Activated naive CD8-positive, alpha-beta T cell treated with anti-CD3 and anti-CD28 coated beads, Interleukin-2, amount 50 U/mL, for 24 hours (primary cell): ENCODE measurements at places on chromosomes 12 and 14.

GRCh38 chr12:61272441-61272840 lies 987.8 kb upstream of the USP15 start:
- no peak for DNase-seq

DNA sequence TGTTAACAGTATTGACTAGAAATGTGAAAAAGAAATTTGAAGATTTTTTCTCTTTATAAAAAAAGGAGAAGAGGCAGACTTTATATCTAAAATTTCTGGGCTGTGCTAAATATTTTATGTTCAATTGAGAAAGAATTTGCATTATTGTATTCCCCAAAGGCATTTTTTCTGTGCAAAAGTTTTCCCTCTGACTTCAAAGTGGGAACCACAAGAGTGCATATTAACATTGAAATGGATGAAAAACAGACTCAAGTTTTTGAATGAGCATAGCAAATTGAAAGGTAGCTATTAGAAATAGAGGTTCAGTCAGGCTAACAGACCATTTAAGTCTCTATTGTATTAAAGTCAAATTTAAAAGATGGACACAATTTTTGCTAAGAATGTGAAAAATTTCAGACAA lies 95.2 kb downstream of the RASSF9 start:
- DNase-seq = no peak

DNA sequence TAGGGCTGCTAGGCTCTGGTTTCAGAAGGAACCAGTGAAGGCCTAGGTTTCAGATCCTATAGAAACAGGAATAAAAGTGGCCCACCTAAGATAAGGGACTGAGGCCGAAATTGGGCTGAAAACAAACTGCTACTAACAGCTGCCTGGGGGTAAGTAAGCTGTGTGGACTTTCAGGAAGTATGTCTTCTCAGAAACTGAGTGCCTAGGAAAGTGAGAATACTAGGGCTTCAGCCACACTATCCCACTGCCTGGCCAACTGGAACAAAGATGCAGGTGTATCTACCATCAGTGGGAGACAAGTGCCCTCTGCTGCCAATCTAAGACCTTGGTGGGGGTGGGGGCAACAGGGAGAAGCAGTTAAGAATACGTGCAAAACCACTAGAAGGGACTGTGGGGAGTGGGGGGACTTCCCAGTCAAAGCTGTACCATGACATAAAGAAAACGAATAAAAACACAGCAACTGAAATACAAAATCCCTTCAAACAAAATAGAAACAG lies 82.5 kb downstream of the MED13L start:
- peak; percentile 65 for DNase-seq

DNA sequence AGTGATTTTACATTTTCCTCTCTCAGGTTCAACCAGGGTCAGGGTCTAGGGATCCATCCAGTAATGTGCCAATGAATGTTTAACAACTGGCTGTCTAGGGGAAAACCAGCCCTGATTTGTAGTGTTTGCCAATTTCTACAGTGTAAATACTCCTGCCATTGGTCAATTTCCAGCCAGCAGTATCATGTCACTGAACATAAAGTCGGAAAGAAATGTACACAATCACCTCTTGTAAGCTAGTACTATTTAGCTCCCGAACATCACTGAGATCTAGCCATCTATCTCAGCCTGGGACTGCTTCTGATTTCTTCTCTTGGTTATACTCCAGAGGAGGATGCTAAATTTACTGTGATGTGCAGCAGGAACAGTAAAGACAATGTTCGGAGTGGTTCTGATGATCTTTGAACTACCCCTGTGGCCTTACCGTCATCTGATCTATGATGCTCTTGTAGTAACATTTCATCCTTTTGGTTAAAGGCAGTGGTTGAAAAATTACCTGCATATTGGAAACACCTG lies 36.7 kb upstream of the EGLN3 start:
- no peak for DNase-seq

DNA sequence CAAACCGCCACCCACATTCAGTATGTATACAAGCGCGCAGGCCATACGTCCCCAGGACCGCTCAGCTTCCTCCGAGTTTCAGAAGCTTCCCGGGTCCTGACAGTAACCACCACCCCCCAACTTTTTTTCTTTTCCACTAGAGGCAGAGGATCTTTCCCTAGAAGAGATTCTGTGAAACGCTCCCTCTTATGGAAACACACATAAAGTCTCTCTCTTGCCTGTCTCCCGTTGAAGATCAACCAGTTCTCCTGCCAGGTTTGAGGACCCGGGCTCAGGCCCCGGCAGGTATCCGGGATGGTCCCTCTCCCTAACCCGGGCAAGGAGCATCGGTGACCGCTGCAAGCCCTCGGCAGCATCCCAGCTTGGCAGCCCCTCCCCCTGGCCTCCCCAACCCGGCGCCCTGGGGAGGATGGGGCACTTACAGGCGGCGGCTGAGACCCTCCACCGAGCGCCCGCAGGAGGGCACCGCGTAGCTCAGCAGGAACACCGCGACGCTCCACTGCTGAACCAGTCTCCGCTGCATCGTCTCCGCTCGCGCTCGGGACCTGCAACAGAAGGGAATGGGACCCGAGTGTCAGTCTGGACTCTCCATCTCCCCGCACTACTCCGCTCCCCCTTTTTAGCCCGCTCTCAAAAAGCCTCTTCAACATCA lies 3.4 kb downstream of the PTHLH start:
- DNase-seq = peak; percentile 8

GRCh38 chr12:10111451-10111850 lies 12.7 kb upstream of the CLEC1A start:
- no peak for DNase-seq

GRCh38 chr12:18753481-18754123 lies 15.7 kb downstream of the CAPZA3 start:
- no peak for DNase-seq

GRCh38 chr12:101230547-101230946 lies 20.5 kb upstream of the SLC5A8 start:
- no peak for DNase-seq

GRCh38 chr14:104680806-104681688 lies 8.4 kb upstream of the INF2 start:
- DNase-seq = no peak

DNA sequence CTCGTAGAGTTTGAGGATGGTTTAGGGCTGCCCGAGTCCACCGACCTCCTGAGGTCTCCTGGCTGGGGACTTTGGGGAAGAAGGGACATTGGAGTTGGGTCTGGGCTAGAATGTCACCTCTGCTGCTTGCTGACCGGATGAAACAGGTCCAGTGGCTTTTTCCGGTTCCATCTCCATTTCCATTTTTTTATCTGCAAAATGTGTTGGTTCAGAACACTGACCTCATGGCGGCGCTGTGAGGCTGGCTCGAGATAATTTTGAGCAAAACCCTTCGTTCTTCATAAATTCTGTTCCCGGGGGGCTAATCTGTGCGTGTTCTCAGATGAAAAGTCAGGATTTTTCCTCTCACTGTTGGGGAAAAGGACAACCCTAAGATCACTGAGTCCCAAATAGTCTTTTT lies 11.7 kb upstream of the MYL2 start:
- DNase-seq = no peak

- no peak for DNase-seq
These were observed 236.3 kb downstream of the SLC25A21 start for GRCh38 chr14:36935976-36936678.

DNA sequence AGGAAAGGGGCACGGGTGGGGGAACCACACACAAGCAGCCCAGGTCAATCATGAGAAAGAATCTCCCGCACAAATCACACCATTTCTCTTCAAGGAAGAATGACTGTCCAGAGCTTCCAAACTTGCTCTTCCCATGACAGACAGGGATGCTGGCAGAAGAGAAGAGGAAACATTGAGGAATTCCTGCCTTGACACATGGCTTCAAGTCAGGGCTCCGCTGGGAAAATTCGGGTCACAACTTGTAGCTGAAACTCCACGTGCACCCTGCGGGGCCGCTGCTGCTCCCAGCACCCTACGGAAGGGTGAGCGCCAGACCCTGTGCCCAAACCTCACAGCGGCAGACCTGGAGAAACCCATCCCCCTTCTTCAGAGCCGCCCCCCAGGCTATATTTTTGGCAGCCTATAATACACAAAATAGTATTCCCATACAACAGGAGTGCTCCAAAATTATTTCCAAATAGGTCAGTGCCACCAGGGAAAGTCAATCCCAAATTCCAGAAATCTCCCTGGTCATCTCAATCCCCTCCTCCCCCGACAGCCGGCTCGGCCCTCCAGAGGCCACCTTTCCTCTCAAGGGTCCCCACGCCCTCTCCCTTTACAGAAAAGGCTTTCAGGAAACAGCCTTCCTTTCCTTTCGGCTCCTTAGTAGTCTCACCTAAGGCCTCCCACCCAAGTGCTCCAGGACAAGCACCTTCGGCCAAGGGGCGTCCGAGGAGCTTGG lies 1.3 kb downstream of the TMEM132D start:
- no peak for DNase-seq

DNA sequence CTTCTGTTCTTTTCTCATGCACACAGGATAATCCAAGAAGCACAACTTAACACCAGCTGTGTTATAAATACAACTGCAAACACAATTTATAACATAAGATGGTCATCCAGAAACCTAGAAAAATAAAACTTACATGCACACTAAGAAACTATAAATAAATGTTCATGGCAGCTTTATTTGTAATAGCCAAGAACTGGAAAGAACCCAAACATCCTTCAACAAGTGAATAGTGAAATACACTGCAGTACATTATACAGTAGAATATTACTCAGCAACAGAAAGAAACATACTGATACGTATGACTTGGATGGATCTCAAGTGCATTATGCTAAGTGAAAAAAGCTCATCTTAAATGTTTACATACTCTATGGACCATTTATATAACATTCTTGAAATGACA lies 132.7 kb downstream of the SPTSSA start:
- DNase-seq = no peak

DNA sequence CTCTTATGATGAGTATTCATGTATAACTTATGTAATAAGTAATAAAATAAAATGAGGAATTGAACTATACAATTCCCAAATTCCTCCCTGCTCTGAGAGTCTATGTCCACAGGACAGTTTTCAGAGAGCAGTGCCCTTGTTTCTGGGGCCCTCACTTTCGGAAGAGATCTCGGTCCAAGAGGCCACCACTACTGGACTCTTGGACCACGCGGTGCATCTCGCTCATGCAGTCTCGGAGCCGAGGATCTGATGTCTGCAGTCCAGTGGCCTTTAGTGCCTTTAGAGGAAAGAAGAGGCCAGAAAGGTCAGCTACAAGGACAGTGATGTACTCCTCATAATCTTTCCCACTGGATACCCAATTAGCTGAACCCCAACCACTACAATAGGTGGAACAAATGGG lies 8.3 kb downstream of the GLS2 start:
- DNase-seq = no peak

DNA sequence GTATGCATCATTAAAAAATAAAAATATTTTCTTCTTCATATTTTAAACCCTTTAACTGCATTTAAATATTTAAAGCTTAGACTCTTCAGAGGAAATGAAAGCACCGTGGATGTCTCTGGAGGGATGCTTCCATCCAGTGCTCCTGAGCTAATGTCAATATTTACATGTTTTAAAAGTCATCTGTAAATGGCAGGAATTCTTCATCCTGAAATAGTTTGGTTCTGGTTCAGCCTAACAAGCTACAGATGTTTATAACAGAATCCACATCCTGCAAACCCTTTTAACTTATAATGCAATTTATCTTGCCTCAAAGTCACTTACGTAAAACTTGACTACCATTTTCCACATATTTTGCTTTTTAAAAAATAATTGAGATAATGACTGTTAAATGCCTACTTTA lies 1207.3 kb downstream of the SLC16A7 start:
- DNase-seq = no peak

GRCh38 chr14:80570930-80571298 lies 359.6 kb upstream of the DIO2 start:
- DNase-seq = no peak

GRCh38 chr14:81765651-81766275 lies 232.1 kb upstream of the SEL1L start:
- no peak for DNase-seq

DNA sequence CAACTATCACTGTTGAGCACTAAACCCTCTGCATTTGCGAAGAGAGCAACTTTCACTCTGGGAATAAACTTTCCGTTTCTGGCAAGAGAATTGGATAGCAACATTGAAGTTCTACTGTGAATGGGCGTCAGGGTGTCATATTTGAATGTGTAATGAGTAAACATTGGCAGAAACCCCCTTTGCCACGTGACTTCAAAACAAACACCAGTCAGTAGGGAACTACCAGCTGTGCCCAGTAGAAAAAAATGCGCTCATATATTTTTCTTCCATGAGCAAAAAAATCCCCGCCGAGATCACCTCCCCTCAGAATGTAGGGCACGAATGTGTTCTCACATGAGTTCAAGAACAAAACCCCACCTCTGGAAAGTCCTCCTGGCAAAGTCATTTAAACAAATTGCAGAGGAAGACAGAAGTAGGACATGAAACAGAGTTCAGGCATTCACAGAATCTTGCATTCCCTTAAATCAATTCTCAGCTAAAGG lies 80.6 kb downstream of the BTG1 start:
- peak; percentile 44 for DNase-seq

GRCh38 chr12:6288235-6288634 lies 22.2 kb upstream of the PLEKHG6 start:
- DNase-seq = no peak

DNA sequence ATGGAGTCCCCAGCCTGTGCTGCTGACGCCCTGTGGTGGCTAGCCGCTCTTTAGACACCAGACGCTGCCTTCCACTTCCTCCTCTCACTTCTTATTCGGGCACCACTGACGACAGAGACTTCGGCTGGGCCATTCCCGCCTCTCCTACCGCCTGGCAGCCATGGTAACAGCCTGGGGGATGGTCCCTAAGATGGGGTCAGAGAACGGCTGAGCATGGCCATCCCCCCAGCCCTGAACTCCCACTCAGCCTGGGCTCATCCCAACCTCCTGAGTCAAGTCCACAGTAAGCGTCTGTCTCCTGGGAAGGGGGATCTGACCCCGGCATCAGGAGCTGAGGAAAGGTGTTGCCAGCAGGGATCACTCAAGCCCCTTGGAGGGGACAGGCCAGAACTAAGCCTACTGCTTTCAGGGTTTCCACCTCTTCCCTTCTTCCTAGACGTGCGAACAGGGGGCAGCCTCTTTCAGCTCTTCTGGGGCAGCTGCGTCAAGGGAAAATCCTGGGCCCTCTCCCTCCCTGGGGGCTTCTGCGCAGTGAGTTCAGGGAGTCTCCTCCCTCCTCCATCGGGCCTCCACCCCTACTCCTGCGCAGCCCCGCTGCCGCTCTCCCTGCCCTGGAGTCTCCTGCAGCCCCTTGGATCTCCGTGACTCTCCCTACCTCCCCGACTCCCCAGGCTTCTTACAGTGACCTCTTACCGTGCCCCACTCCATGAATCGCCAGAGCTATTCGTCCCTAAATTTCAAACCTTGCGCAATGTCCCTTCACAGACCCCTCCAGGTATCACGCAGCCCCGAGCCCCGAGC lies 643 bp upstream of the TAMALIN start:
- peak; percentile 33 for DNase-seq

DNA sequence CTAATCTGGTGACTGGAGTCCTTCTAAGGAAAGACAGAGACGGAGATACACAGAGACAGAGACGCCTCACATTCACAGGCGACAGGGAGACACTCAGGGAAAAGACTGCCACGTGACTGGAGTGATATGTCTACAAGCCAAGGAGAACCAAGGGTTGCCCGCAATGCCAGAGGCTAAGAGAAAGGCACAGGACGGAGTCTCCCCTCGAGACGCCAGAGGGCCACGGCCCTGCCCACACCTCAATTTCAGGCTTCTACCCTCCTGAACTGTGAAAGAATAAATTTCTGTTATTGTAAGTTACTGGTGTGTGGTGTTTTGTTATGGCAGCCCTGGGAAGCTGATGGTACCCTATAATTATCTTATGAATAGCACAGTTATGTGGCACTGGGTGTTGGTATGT lies 11.6 kb upstream of the RAN start:
- DNase-seq = no peak

- DNase-seq = no peak
These were observed 2.5 kb upstream of the CPNE6 start for GRCh38 chr14:24068711-24069410.
